Motor neuron (in vitro differentiated cells): ENCODE measurements at places on chromosomes 7 and 10. TPM values are rescaled to one million over a fixed set of nuclear protein-coding genes. Genes with fewer than 3 reads are reported as not detected.

The ABCB1 gene
- total RNA-seq, result 2.7 TPM in 2 replicates

The SLC26A5 gene
- total RNA-seq, result not detected in 2 replicates

The ALDH18A1 gene
- total RNA-seq, result 64.1 and 65.1 TPM in 2 replicates

The TMEM213 gene
- 0.27 and 0.41 TPM in 2 replicates for total RNA-seq

The NT5C2 gene
- 99.3 and 103 TPM in 2 replicates for total RNA-seq

The RAMP3 gene
- total RNA-seq, result not detected in 2 replicates

The CPA1 gene
- 0.18 and 0.21 TPM in 2 replicates for total RNA-seq

The CPN1 gene
- not detected in 2 replicates for total RNA-seq

The CPED1 gene
- 21.8 and 29.1 TPM in 2 replicates for total RNA-seq

The SFXN2 gene
- 2.8 and 3.6 TPM in 2 replicates for total RNA-seq

The SOSTDC1 gene
- 0.98 and 1.3 TPM in 2 replicates for total RNA-seq
